Stromal cell of bone marrow (primary cell): ENCODE measurements at places on chromosomes 1 and 21.

DNA sequence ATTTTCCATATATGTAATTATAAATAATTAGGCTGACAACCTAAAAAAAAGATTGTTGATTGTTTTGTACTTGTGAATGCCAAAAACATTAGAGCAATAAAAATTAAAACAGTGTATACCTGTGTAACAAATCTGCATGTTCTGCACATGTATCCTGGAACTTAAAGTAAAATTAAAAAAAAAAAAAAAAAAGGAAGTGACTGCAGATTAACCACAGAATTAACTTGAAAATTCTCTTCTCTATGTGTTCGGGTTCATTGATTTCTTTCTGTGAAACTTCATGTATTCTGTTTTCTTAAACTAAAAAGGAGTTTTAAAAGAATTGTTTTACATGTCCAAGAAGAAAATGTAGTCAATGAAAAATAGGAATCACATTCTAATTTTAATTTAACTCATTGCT is 95.7 kb downstream of the FASLG start:
- no peak for DNase-seq

GRCh38 chr1:53449021-53449420 is 10.2 kb upstream of the DMRTB1 start:
- peak; percentile 32 for DNase-seq

- no peak for DNase-seq
These were observed 19.7 kb downstream of the COG2 start for GRCh38 chr1:230661976-230662375.

DNA sequence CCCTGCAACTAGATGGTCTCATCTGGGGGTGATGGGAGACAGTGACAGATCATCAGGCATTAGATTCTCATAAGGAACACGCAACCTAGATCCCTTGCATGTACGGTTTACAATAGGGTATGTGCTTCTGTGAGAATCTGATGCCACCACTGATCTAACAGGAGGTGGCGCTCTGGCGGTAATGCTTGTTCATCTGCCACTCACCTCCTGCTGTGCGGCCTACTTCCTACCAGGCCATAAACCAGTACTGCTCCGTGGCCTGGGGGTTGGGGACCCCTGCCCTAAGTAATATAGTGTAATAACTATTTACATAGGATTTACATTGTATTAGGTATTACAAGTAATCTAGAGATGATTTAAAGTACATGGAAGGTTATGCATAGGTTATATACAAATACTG is 134.9 kb downstream of the CLEC20A start:
- no peak for DNase-seq

DNA sequence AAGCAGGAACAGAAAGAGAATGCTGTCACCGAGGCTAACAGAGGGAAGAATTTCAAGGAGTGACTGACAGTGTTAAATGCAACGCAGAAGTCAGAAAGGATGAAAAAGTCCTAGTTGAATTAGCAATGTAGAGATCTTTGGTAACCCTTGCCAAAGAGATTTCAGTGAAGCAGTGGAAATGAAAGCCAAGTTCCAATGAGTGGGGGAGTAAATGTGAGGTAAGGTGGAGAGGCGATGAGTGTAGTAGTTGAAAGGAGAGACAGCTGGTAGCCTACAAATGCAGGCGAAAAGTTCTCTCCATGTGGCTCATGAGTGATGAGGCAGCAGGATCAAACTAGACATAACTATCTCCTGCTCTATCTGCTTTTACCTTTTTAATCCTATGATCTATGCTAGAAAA is 74.6 kb upstream of the IPO9 start:
- DNase-seq = no peak

GRCh38 chr1:8408151-8408839 is 90.4 kb downstream of the SLC45A1 start:
- peak; percentile 93 for DNase-seq

- DNase-seq = no peak
These were observed 103.4 kb downstream of the ETS2 start for GRCh38 chr21:38909109-38909508.

DNA sequence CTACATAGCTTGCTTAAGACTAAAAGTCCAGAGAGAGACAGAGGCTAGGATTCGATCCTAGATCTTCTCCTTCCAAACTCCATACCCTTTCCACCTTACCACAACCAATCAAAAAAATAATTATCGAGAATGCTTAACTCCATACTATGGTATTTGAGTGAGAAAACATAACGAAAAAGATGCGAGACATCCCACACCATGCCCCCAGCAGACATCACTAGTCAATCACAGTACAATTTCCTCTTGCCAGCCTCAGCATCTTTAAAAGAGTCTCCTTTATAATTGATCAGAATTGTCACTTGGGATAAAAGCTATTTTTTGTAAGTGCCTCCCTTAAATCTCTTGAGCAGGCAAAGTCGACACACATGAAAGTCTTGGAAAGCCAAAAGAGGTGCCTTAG is 875 bp downstream of the NCF2 start:
- no peak for DNase-seq

- DNase-seq = no peak
These were observed 57.6 kb upstream of the JUN start for GRCh38 chr1:58841455-58841854.

DNA sequence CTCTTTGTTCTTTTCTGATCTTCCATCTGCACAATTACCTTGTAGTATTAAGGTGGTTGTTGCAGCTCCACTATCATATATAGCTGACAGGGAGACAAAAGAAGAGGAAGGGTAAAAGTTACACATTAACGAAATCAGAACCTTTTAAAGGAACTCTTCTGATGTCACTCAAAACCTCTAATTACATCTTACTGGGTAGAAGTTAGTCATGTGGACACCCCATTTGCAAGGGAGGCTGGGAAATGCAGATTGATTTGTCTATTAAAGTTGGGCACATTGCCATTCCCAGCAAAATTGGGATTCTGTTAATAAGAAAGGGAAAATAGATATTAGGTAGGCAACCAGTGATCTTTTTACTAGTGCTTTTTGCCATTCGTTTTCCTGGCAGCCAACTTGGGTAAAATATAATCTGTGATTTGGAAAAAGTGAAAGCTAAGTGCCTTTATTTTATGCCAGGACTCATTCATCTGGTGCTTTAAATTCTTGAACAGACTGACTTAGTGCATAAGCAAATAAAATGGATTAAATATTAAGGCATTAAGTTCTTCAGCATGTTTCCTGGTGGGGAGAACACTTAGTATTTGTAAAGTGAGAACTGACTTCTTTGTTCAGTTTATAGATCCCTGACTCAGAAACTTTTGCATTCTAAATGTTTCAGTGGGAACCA is 71.3 kb downstream of the DNM3 start:
- no peak for DNase-seq

GRCh38 chr1:2188336-2188735 is 6.2 kb downstream of the FAAP20 start:
- no peak for DNase-seq

DNA sequence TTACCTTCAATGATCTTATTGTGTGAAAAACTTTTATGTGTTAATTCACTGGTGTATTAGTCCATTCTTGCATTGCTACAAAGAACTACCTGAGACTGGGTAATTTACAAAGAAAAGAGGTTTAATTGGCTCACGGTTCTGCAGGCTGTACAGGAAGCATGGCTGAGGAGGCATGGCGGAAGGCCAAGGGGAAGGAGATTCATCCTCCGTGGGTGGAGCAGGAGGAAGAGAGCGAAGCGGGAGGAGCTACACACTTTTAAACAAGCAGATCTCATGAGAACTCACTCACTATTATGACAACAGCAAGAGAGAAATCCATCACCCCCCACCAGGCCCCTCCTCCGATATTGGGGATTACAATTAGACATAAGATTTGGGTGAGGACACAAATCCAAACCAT is 44.2 kb upstream of the RGS7 start:
- no peak for DNase-seq

GRCh38 chr1:66764994-66765578 is 12.8 kb downstream of the DYNLT5 start:
- peak; percentile 37 for DNase-seq

- DNase-seq = peak; percentile 89
These were observed 20.6 kb downstream of the TCEA3 start for GRCh38 chr1:23403735-23404486.
